ENCODE measurements at places on chromosomes 5 and 9. TPM values are rescaled to one million over a fixed set of nuclear protein-coding genes. Genes with fewer than 3 reads are reported as not detected.

Gene BARHL1
- not detected for total RNA-seq

Gene NR2F1
- 0.33 TPM for total RNA-seq

Gene EIF4EBP3
- total RNA-seq: 4.4 TPM

Gene SLC4A9
- total RNA-seq: not detected

Gene SCGB3A2
- total RNA-seq: not detected

Gene STKLD1
- total RNA-seq: 2.0 TPM

Gene WNT8A
- total RNA-seq: not detected

Gene C5orf58
- total RNA-seq: 4.6 TPM

Gene SAPCD2
- total RNA-seq: 2.9 TPM

Gene SPRY4
- 18.3 TPM for total RNA-seq

Gene SH3PXD2B
- 115 TPM for total RNA-seq

Gene TXNDC8
- not detected for total RNA-seq

Gene GABRA1
- not detected for total RNA-seq

Gene CYLC2
- total RNA-seq: not detected

Gene PROB1
- total RNA-seq: 0.34 TPM

Gene AMBP
- total RNA-seq: not detected

Gene FOXD4L5
- total RNA-seq: under 0.01 TPM

Gene SOWAHA
- not detected for total RNA-seq

Gene PCDHB2
- under 0.01 TPM for total RNA-seq

Gene DMRTA1
- not detected for total RNA-seq

Gene FAM13B
- total RNA-seq: 65.4 TPM

Gene SPAG8
- total RNA-seq: 0.36 TPM

Gene NUTM2G
- total RNA-seq: not detected

Gene ZNF883
- total RNA-seq: 0.69 TPM

Gene SAXO1
- total RNA-seq: not detected

Gene SPINK6
- total RNA-seq: not detected

Gene HAPLN1
- total RNA-seq: not detected

Gene PLAC8L1
- 0.73 TPM for total RNA-seq

Gene IFNB1
- total RNA-seq: 0.69 TPM

Gene SPDL1
- 15.5 TPM for total RNA-seq

Gene TOR4A
- 3.3 TPM for total RNA-seq

Gene BNIP1
- total RNA-seq: 16.2 TPM

Gene CDC14B
- 22.2 TPM for total RNA-seq

Gene CDKN2B-AS1
- total RNA-seq: 3.8 TPM

Gene CAMK4
- total RNA-seq: 0.46 TPM

Gene ZBTB26
- total RNA-seq: 5.7 TPM

Gene TRIM7
- 7.3 TPM for total RNA-seq

Gene TCF7
- total RNA-seq: 3.3 TPM

Gene CATSPER3
- total RNA-seq: 0.15 TPM

Gene UAP1L1
- 27.0 TPM for total RNA-seq

Gene PBX3
- 19.3 TPM for total RNA-seq

Gene IL5
- total RNA-seq: not detected
